ENCODE measurements at places on chromosomes 5 and 9.

GRCh38 chr9:127197861-127198430 lies 66.6 kb upstream of the GARNL3 start:
- DNase-seq: no peak

- no peak for DNase-seq
Measured at GRCh38 chr5:126234563-126235195, 188.5 kb upstream of the GRAMD2B start.

DNA sequence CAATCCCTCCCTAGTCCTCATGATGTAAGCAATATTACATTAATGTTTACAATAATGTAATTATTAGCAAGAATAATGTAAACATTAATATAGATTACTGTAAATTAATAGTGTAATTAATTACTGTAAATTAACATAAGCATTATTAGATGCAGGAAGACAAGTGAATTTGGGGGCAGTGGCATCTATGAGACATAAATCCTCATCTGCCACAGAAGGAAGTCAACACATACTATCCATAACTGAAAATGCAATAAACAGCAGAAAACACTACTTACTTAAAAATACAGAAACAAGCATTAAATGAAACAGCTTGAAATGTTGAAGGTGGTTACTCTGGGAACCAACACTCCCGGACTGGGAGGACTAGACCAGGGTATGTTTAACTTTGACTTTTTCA lies 685 bp upstream of the NIPSNAP3A start:
- DNase-seq: no peak

- DNase-seq: no peak
Measured at GRCh38 chr9:16039218-16039987, 486.6 kb downstream of the CCDC171 start.

GRCh38 chr9:116816484-116816883 lies 129.4 kb downstream of the TRIM32 start:
- no peak for DNase-seq

DNA sequence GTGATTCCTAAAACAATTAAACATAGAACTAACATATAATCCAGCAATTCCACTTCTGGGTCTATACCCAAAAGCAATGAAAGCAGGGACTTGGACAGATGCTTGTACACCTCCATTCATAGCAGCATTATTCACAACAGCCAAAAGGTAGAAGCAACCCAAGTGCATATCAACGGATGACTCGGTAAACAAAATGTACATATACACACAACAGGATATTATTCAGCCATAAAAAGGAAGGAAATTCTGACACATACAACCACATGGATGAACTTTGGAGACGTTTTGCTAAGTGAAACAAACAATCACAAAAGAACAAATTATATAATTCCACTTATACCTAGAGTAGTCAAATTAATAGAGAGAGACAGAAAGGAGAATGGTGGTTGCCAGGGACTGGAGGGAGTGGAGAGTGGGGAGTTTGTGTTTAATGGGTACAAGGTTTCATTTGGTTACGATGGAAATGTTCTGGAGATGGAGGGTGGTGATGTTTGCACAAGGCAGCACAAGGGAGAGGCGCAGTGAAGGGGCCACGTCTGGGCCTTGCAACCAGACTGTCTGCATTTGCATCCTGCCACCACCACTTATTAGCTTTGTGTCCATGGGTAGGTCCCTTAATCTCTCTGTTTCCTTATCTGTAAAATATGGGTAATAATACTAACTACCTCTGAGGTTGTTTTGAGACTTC lies 36.3 kb upstream of the RLN1 start:
- no peak for DNase-seq

- DNase-seq: no peak
Measured at GRCh38 chr5:39164016-39164415, 55.3 kb downstream of the FYB1 start.

- DNase-seq: no peak
Measured at GRCh38 chr9:105449081-105449480, 1.2 kb downstream of the FSD1L start.

- DNase-seq: peak; percentile 53
Measured at GRCh38 chr5:142748568-142749249, 21.5 kb upstream of the ARHGAP26 start.

GRCh38 chr5:169022718-169023117 lies 278.2 kb downstream of the SLIT3 start:
- DNase-seq: no peak

- peak; percentile 27 for DNase-seq
Measured at GRCh38 chr9:131799177-131799823, 59.4 kb upstream of the RAPGEF1 start.

DNA sequence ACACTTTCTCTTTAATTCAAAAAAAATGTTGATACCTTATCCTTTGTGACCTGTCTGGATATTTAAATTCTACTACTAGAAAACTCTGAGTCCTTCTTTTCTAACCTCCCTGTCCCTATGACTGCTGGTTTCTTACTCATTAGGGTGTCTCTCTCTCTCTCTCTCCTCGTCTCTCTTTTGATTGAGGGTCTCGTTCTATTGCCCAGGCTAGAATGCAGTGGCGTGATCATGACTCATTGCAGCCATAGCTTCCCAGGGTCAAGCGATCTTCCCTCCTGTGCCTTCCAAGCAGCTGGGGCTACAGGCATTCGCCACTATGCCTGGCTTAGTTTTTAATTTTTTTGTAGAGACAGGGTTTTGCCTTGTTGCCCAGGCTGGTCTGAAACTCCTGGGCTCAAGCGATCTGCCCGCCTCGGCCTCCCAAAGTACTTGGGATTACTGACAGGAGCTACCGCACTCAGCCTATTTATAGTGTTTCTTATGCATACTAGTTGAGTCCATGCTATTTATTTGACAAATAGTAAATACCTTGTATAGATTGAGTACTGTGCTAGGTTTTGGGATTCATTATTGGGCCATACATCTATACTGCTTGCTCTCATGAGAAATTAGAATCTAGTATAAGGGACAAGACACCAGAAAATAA lies 61.9 kb downstream of the NSD1 start:
- no peak for DNase-seq

- DNase-seq: no peak
Measured at GRCh38 chr9:114278881-114279570, 43.9 kb upstream of the ORM1 start.

GRCh38 chr9:36974731-36975130 lies 59.3 kb downstream of the PAX5 start:
- DNase-seq: no peak

DNA sequence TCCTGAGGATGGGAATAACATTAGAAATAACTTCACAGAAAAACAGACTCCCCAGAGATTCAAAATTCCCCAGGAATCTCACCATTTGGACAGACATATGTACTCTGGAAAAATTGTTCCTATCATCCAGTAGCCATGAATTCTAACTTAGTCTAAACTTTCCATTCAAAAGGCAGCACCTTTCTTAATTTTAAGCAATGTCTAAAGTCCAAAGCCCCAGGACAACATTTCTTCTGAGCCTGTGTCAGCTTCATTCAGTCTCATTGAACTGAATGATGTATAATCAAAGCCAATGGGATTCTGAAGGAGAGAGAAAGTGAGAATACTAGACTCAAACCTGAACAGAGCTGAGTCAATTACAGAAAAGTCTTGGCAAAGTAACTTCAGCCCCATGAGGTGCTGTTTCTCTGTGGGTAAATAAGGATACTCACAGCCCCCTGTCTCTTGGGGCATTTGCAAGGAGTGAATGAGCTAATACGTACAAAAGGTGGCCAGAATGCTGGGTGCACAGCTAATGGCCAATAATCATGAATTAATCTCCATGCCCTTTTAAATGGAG lies 140.6 kb downstream of the SEMA5A start:
- no peak for DNase-seq

DNA sequence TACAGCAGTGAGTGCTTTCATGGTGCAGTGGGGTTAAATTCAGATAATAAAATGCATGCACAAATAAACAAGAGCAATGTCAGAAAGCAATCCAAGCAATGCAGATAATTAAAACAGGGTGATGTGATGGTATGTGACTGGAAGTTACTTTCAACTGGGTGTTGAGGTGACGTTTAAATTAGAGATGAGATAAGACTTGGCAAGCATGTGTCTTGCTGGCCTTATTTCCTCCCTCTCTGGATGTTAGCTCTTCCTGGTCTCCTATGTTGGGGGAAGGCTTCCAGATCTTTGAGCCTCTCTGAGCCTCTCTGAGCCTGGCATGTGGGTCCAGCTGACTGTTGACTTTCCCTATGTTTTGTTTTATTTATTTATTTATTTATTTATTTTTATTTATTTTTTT lies 54.4 kb downstream of the DOCK2 start:
- no peak for DNase-seq

- DNase-seq: no peak
Measured at GRCh38 chr9:14399756-14400657, 86.1 kb upstream of the NFIB start.

- no peak for DNase-seq
Measured at GRCh38 chr5:5617024-5617423, 194.5 kb downstream of the ICE1 start.

GRCh38 chr9:129458155-129458661 lies 162.7 kb downstream of the C9orf50 start:
- peak; percentile 37 for DNase-seq

DNA sequence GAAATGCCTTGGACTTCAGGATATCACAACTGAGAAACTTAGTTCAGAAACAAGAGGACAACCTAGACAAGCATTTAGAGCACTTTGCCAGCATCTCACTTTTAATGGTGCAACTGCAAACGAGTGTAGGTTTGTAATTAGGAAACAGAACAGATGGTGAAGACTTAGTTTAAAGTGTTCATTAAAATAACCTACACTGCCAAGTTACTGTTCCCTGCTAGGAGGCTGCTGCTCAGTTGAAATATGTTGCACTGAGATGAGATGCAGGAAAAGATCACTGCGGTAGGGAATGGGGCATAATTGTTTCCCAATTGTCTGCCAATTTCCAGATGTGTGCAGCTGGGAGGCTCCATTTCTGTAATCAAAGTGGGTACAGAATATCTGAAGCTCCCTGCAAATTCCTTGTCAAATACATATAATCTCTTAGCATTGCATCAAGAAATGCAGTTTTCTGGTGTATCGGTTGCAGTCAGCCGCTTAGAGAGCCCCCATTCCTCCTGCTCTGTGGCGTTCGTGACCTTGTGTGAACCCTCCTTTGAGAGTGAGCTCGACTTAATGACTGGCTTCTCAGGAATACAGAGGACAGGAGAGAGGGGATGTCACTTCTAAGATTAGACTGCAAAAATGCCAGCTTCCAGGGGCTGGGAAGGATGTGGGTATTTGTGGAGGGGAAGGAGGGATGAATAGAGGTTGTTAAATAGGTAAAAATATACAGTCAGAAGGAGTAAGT lies 448.9 kb downstream of the MED10 start:
- no peak for DNase-seq

GRCh38 chr9:101434998-101435397 lies 576 bp downstream of the ALDOB start:
- DNase-seq: no peak

GRCh38 chr9:35891646-35892045 lies 14.4 kb upstream of the HRCT1 start:
- DNase-seq: no peak

- no peak for DNase-seq
Measured at GRCh38 chr9:106069241-106069640, 374.9 kb downstream of the TMEM38B start.

DNA sequence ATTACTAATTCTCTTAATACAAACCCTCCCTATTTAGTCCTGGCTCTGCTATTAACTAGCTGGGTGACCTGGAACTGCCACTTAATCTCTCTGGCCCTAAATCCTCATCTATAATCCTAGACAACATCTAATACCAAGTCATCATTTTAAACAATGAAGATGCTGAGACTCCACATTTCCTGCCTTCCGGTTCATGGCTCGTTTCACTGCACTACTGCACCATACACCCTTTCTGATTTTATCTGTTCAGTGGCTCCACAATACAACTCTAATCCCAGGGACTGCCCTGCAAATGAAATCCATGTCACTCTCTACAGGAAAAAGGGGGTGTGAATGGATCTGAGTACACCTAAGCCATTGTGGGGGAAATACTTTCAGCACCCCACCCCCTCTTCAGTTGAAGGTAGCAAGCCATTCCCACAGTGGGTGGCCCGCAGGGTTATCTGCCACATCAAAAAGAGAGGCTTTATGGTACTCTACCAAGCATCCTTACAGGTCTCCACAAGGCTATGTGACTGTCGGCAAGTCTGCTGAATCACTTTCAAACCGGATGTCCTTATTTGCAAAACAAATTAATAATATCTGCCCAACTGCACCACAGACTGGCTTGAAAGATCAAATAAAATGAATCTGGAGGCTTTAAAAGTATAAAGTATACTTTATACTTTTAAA lies 89.5 kb downstream of the EPB41L4A start:
- no peak for DNase-seq

- DNase-seq: no peak
Measured at GRCh38 chr9:113521693-113522255, 58.2 kb downstream of the RGS3 start.

DNA sequence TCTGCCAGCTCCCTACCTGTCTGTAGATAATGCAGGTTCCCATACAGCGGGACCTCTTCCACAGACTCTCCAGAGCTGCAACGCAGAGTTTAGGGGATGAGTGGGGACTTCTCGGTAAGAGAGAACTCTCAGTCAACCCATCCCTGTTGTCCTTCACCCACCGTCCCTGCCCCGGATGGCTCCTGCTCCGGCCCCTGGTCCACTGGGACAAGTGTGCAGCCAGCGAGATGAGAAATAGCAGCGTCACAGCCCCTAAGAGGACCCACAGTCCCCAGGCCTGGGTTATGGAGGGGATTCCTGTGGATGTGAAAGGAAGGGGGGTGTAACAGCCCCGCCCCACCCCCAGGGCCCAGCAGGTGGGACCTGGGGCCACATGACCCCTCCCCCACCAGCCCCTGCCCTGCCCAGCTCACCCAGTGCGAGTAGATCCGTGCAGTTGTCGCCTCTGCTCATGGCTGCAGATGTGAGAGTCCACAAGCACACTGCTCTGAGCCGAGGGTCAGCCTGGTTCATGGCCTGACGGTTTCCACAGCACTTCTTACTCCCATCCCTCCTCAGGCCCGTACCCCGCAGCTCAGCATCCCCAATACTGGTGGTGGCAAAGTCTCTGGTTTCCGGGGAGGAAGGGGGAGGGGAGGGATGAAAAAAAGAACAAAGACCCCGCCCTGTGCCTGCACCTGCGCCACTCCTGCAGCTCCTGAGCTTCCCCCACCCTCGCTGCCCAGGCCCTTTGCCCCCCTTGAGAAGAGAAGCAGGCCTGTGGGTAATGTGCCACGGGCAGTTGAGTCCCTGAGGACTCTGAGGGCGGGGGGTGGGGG lies at the start of gene SIT1:
Gene SIT1 (minus strand): TSS at position 591 of the 818 bp plus-strand sequence. CDS start 78 bp downstream, at position 513.
- DNase-seq: no peak

DNA sequence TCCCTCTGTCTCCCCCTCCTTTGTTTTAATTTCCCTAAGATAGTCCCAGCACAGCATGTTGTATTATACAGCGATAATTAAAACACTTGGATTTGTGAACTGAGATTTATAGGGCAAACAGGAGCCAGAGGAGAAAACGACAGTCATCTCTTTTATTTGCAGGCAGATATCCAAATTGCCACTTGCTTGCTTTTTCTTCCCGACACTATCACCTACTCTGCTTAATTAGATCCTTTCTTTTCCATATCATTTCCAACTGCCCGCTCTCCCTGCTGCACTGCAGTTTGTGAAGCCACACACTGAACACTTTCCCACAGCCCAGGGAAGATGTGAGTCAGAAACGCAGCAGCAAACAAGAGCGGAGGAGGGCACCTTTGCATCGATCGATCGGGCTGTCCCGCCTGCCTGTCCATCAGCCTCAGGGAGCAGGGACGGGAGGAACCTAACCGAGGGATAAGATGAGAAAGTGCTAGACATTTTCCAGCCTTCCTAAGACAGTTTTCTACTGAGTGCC lies 35.8 kb upstream of the SPRY4 start:
- no peak for DNase-seq
